ENCODE measurements at places on chromosomes 11 and 22.

GRCh38 chr11:8332196-8332595, 68.5 kb upstream of the LMO1 start:
- DNase-seq = no peak

- DNase-seq = no peak
Observed at GRCh38 chr22:35446365-35446764, 46.4 kb downstream of the MCM5 start.

DNA sequence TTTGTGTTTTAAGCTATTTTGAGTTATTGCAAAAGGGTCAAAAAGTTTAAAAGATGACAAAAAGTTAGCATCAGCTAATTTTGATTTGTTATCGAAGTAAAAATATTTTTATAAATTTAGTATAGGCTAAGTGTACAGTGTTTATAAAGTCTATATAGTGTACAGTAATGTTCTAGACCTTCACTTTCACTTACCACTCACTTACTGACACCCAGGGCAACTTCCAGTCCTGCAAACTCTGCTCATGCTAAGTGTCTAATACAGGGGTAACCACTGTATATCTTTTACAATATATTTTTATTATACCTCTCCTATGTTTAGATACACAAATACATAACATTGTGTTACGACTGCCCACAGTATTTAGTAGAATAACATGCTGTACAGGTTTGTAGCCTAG, 59.7 kb downstream of the PDGFD start:
- no peak for DNase-seq

DNA sequence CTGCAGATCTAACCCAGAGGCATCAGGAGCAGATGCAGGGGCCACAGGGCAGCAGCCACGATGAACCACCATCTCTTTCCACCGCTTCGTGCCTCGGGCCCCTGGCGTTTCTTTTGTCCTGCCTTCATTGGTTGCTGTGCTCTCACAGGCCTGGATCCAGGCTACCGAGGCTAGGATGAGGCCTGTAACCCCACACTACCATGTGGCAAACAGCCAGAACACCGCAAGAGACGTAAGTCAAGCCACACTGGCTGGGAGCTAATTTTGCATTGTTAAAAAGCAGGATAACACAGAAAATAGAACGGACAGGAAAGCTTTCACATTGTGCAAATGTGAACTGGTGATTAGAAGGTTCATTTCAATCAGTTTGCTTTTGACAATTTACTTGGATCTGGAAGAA, 15.7 kb upstream of the ARFGAP3 start:
- DNase-seq = no peak

GRCh38 chr11:64854157-64854533, 9.7 kb upstream of the CDC42BPG start:
- no peak for DNase-seq

DNA sequence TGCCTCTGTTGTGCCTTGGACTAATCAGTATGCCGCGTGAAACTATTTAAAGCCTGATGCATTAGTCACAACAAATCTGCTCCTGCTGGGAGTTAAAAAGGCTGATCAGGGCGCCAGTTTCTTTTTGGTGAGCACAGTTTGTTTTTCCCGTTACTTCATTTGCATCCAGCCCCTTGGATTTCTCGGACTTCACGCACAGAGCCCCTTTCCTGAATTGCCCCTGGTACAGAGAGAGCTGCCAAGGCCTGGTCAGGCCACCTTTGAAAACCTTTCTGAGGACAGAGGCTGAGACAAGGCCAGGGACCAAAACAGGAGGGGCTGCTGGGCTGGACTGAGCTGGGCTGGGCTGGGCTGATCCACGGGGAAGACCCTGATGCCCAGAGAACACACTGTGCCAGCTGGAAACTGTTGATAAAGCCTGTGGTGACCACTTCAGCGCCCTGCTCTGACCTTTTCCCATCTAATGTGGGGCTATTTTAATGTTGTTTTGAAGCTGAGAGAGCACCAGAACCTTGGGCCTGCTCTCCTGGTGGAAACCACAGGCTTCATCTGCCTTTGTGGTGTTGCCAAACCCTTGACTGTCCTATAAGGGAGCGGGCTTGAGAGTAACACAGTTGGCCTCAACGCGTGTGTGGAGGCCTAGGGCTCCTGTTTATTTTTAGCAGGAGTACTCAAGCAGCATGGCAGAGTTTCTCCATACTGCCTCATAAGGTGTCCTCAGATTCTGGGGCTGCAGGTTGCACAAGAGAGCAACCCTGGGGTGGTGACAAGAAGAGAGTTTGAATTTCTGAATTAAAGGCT, 44.2 kb downstream of the NAV2 start:
- no peak for DNase-seq

DNA sequence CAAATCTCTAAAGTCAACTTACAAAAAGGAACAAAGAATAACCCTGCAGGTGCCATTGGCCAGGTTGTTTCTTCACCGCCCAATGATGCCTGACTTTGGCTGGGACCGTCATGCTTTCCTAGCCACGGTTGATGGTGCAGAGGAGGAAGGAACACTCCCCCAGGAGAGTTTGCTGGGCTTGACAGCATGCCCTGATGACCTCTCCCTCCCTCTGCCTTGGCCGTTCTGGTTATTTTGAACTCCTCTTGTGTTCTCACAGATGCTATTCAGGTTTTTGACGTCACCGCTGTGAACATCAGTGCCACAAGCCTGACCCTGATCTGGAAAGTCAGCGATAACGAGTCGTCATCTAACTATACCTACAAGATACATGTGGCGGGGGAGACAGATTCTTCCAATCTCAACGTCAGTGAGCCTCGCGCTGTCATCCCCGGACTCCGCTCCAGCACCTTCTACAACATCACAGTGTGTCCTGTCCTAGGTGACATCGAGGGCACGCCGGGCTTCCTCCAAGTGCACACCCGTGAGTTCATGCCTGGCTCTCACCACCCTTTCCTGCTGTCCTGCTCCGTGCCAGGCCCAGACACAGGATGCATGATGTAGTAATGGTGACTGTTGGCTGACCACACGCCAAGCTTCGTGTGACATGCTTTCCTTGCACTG, 89.0 kb upstream of the OR4B1 start:
- no peak for DNase-seq

GRCh38 chr11:112499153-112499880, 238.7 kb upstream of the PLET1 start:
- DNase-seq = no peak

- DNase-seq = no peak
Observed at GRCh38 chr11:28878025-28878424, 769.8 kb downstream of the METTL15 start.

GRCh38 chr22:33515795-33516194, 404.5 kb downstream of the LARGE1 start:
- no peak for DNase-seq

DNA sequence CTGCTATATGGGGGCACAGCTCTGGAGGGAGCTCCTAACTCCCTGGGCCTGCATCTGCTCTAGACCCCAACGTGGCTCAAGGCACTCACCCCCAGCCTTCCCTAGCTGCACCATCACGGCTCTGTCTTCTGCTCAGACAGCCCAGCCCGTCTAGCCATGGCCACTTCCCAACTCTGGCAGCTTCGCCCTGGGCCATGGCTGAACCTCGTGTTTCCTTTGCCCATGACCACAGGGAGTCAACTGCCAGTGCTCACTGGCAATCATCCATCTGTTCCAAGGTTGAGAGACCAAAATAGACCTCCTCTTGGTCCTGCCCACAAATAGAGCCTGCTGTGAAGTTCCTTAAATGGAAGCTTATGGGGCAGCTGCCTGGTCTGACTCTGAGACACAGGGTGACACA, 5.4 kb downstream of the LMO1 start:
- DNase-seq = no peak

DNA sequence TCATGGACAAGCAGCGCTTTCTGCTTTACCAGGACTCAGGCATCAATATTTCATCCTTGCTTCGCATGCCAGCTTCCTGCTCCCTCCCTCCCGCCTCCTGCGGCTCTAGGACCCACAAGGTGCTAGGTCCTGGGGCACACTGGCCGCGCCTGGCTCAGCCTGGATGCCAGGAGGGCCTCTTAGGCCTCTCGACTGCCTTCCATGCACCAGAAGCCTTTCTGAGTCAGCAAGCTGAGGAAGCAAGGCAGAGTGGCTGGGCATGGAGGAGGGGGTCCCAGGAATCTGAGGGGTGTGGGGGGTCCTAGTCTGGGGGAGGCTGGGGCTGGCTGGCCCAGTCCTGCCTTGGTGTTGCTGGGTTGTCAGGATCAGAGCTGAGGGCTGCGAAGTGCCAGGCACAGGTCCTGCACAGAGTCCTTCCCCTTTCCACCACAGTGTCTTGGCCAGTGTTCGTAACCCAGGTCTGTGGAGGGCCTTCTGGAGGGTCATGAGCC, 61.0 kb upstream of the THY1 start:
- DNase-seq = no peak

DNA sequence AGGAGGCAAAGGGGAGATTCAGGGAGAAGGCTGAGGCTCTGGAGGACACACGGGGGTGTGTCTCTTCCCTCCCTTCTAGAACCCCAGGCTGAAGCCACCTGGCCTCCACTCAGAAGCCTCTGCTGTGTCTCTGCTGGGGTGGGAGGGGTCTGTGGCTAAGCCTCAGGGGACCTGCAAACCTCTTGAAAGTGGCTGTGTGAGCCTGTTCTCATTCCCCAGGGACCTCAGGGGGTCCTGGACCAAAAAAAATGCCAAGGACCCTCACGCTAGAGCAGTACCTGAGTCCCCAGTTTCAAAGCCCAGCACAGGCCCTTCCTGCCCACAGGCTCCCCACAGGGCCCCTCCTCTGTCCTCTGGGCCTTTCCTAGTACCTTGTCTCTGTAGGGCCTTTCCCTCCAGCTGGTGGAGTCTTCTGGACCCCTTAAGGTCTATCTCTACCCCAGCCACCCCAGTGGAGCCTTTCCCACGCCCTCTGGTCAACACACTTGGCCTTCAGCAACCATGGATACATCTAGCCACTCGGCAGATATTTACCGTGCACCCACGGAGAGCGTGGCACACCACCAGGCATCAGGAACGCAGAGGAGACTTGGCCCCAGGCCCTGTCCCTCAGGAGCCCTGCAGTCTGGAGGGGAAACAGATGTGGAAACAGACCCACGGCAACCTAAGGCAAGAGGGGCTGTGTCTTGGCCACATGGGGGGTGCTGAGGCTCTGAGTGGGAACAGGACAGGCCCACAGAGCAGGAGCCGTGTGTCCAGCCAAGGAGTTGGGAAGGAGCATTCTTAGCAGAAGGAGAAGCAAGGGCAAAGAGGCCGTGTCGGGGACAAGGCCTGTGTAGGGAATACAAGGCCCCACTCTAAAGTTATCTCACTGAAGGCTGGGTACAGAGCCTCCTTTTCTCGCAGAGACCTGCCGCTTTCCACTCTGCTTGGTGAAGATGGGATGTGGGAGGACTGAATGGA, 18.5 kb downstream of the PLA2G6 start:
- DNase-seq = no peak

DNA sequence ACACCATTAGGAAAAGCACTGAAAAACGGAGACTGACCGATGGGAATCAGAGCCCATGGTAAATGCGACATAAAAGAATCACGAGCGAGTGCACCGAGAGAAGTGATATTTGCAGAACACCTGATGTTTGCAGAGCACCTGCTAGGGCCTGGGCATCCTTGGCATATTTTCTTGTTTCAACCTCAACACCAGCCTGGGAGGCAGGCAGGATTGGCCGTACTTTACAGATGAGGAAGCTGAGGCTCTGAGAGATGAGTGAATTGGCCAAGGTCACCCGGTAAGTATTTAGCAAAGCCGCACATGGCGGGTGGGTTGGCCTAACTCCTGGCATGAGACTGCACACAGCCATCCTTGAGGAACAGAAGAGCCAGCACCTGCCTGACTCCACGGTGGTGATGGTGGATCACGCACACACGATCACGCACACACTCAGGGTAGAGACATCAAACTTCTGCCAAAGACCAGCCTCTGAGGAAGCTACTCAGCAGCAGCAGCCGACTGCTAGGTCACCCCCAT, 21.6 kb upstream of the CHADL start:
- DNase-seq = no peak

DNA sequence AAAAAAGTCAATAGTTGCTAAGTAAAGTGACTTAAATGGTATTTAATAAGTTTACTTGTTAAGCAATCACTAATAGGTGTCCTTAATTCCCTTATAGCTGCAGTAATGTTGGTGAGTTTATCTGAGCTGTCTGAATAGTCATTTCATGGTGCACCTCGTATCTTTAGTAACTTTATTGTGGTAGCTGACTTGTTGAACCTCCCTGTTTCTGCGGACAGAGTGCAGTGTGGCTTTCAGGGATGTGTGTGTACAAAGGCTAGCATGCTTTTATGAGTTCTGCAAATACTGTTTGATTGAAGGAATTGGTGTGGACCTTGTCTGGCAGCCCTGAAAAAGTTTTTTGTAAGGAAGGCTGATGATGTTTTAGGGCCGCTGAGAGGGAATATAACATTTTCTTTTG, 2.6 kb downstream of the ZNRF3 start:
- no peak for DNase-seq

GRCh38 chr11:12716816-12717215, 42.6 kb downstream of the TEAD1 start:
- no peak for DNase-seq

GRCh38 chr11:37026326-37026725, 428.3 kb upstream of the RAG2 start:
- DNase-seq = no peak

DNA sequence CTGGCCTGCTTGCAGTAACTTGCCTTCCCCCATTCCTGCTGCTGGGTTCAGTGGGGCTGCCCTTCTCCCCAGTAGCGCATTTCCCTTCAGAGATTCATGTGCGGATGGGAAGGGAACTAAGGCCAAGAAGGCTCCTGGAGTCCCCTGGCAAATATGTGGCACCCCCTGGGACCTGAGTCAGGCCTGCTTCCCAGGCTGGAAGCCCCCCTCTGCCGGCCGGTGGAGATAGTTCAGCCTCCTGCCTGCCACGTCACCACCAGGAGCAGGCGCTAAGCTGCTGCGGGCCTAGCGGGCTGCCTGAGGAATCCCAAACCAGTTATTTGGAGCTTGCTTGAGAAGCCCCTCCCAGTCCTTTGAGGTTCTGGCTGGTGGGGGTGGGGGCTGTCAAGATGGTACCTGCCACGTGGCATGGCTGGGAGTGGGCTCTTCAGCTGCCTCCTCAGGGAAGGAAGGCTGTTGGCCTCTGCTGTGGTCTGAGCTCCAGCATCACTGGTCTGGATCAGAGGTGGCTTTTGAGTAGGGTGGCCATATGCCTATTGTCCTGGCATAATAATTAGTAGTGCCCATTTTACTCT, 2.0 kb downstream of the SERPINH1 start:
- DNase-seq = no peak

DNA sequence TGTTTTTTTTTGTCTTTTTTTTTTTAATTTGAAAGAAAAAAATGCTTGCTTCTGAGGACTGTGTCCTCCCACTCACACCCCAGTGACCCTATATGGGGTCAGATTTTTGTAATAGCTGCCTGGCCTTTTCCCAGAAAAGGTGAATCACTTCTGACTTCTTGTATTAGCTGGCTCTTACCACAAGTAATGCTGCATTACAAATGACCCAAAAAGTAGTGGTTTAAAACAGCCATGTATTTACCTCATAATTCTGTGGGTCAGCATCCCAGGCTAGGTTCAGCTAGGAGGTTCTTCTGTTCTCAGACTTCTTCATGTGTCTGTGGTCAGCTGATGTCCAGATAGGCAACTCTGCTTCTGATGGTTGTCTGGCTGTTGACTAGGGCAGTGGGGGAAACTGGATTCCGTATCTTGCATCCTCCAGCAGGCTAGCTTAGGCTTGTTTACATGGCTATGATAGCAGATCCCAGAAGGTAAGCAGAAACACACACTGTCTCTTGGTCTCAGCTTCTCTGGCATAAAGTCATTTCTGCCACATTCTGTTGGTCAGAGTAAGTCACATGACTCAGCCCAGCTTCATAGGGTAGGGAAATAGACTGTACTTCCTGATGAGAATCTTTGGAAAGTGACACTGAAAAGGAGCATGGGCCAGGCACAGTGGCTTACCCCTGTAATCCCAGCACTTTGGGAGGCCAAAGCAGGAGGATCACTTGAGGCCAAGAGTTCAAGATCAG, 19.5 kb downstream of the LHFPL7 start:
- DNase-seq = no peak

GRCh38 chr11:119155733-119156492, 7.1 kb downstream of the ABCG4 start:
- DNase-seq = no peak
